ENCODE measurements at places on chromosomes 16 and 17.

- no peak for DNase-seq
Measured at GRCh38 chr17:6134721-6135120, 64.5 kb downstream of the WSCD1 start.

DNA sequence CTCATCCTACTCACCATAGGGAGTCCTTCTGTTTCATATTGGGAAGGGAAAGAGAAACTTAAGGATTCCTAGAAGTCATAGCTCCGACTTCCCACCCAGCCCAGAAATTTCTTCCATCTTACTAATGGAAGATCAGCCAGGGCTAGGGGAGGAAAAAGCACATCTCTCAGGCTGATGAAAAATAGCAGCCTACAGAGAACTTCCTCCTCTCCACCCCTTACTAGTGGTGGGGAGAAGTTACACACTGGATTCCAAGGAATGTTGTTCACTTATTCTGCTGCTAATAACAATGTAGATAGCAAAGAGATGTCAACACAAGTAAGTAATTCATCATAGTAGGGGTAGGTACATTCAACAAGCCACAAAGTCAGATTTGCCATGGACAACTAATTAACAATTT is 94.4 kb downstream of the SPACA3 start:
- no peak for DNase-seq

GRCh38 chr17:46182961-46183360 is 10.3 kb downstream of the KANSL1 start:
- DNase-seq, result no peak

- DNase-seq, result no peak
Measured at GRCh38 chr17:29042026-29042678, 789 bp upstream of the PIPOX start.

DNA sequence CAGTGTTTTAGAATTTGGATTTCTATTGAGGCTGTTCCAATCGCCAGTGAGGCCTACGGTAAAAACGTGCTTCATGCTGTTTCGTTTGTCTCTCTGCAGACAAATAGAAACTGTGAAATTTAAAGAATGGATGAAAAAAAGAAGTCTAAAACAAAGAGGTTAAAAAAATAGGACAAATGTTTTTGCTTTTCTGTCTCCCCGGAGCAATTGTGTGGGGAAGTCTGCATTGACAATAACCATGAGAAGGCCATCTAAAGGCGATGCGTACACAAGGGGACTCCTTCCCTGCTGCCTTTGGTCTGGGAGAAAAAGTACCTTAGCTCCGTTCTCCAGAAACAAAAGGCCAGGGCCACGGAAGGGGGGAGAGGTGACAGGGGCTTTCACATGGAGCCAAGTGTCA is 4.6 kb upstream of the ZFHX3 start:
- no peak for DNase-seq

GRCh38 chr16:11249233-11250061 is 6.6 kb downstream of the SOCS1 start:
- DNase-seq, result no peak

- DNase-seq, result no peak
Measured at GRCh38 chr16:2154533-2155090, 970 bp upstream of the TRAF7 start.

DNA sequence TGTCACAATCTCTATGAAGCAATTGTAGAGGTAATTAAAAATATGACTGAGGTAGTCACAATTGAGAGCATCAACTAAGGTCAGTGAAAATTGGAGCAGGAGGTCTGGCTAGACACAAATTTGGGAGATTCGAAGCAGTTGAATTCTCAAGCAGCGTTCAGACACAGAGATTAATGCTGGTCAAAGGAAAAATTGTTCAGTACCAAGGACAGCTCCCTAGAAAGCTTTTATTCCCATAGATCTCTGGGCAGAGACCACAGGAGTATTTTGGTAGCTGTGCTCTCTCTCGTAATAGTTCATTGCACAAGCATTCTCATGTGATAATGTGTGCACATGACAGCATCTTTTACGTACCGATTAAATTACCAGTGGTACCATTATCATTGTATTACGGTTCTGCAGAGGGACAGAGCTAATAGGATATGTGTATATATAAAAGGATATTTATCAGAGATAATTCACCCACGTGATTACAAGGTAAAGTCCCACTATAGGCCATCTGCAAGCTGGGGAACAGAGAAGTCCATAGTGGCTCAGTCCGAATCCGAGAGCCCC is 387.5 kb upstream of the HSBP1 start:
- no peak for DNase-seq

GRCh38 chr16:88558457-88559442 is 11.5 kb upstream of the ZC3H18 start:
- DNase-seq, result no peak

DNA sequence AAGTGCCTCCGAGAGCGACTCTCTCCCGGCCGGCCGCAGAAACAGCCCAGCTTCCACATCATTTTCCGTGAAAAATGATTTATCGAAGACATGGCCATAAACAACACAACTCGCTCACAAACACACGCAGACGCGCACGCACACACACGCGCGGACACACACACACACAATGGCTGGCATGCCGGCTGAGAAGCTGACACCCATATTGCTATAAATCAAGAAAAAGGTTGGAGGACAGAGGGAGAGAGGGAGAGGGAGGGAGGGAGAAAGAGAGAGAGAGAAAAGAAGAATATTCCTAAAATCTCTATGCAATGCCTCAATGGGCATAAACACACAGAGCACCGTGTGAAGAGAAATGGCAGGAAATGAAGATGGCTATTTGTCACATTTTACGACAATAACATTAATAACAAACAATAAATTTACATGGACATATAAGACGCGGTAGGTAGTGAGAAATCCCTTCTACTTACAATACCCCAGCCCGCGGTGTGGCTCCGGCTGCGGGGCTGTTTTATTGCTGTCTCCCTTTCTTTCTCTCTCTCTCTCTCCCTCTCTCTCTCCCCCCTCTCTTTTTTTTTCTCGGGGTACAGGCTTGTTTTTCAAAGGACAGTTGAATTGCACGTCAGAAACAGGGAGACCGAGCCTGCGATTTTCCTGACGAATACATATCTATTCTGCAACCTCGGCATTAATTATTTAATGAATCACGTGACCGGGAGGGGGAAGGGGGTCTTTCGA is 9.5 kb downstream of the HOXB4 start:
- no peak for DNase-seq

GRCh38 chr16:1078579-1079021 is 6.1 kb downstream of the SSTR5 start:
- no peak for DNase-seq

DNA sequence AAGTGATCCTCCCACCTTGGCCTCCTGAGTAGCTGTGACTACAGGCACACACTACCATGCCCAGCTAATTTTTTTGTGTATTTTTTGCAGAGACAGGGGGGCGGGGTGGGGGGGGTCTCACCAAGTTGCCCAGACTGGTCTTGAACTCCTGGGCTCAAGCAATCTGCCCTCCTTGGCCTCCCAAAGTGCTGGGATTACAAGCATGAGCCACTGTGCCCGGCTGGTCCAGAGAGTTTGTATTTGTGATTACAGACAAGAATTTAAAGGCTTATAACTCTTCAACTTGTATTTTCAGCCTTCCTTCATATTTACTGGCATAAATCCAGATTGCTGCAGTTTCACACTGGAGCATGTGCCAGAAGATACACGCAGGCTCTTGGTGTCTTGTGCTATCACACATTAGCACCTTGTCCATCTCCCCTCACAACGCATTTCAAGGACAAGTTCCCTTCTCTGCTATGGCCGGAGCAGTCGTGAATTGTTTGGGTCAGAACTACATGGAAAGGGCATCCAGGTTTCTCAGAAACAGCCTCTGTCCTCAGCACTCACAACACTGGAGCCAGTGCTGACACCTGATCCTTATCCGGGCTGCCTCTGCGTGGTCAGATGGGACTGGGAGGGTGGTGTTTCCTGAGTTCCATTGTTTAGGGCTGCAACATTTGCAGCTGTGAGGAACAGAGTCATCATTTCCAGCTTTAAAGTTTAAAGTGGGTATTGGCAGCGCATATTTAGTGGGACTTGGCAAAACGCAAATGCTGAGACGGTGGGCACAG is 28.1 kb downstream of the WSCD1 start:
- DNase-seq, result no peak

DNA sequence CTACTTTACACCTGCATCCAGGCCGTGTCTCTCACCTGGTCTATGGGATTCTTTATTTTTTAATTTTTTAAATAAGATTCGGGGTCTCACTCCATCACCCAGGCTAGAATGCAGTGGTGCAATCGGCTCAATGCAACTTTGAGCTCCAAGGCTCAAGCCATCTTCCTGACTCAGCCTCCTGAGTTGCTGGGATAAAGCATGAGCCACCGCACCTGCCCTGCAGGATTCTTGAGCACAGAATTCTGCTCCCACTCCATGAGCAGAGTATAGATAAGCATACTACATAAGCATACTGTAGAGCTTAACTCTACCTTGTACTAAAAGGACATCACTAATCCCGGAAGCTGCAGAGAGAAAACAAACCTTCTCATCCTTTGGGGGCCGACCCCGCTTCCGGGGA is 15.5 kb downstream of the GLYR1 start:
- no peak for DNase-seq

- DNase-seq, result no peak
Measured at GRCh38 chr16:71185347-71185746, 45.2 kb downstream of the HYDIN start.

GRCh38 chr16:63938661-63939060 is 1183.2 kb downstream of the CDH11 start:
- no peak for DNase-seq

DNA sequence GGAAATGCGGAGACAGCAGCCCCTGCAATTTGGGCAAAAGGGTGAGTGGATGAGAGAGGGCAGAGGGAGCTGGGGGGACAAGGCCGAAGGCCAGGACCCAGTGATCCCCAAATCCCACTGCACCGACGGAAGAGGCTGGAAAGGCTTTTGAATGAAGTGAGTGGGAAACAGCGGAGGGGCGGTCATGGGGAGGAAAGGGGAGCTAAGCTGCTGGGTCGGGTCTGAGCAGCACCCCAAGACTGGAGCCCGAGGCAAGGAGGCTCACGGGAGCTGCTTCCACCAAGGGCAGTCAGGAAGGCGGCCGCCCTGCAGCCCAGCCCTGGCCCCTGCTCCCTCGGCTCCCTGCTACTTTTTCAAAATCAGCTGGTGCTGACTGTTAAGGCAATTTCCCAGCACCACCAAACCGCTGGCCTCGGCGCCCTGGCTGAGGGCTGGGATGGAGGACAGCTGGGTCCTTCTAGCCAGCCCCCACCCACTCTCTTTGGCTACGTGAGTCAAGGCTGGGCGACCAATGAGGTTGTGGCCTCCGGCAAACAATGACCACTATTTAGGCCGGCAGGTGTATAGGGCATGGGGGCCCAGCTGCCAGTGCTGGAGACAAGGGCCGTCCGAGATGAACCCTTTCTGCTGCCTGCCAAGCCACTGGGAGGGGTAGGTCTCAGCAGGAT is 507 bp downstream of the SERPINF1 start:
- no peak for DNase-seq

- no peak for DNase-seq
Measured at GRCh38 chr16:54216688-54217087, 69.9 kb downstream of the IRX3 start.

DNA sequence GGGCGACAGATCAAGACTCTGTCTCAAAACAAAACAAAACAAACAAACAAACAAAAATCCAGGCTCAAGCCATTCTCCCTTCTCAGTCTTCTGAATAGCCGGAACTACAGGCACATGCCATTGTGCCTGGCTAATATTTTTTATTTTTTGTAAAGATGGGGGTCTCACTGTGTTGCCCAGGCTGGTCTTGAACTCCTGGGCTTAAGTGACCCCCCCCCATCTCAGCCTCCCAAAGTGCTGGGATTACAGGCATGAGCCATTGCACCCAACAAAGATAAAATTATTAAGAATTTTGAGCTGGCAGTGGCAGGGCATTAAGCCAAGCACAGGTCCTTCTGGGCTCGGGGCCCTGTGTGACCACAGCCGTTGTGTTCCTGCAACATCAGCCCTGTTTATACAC is 69.9 kb upstream of the CBX4 start:
- no peak for DNase-seq

DNA sequence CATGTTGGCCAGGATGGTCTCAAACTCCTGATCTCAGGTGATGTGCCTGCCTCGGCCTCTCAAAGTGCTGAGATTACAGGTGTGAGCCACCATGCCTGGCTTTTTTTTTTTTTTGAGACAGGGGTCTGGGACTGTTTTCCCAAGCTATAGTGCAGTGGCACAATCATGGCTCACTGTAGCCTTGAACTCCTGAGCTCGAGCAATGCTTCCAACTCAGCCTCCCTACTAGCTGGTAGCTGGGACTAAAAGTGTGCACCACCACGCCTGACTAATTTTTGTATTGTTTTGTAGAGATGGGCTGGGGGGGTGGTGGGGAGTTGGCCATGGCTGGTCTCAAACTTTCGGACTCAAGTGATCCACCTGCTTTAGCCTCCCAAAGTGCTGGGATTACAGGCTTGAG is 36.1 kb upstream of the USP7 start:
- DNase-seq, result no peak

GRCh38 chr16:56348168-56349085 is 76.9 kb downstream of the AMFR start:
- DNase-seq, result no peak

- no peak for DNase-seq
Measured at GRCh38 chr16:82936941-82937551, 310.3 kb downstream of the CDH13 start.

- DNase-seq, result no peak
Measured at GRCh38 chr16:51388516-51388951, 237.5 kb upstream of the SALL1 start.

DNA sequence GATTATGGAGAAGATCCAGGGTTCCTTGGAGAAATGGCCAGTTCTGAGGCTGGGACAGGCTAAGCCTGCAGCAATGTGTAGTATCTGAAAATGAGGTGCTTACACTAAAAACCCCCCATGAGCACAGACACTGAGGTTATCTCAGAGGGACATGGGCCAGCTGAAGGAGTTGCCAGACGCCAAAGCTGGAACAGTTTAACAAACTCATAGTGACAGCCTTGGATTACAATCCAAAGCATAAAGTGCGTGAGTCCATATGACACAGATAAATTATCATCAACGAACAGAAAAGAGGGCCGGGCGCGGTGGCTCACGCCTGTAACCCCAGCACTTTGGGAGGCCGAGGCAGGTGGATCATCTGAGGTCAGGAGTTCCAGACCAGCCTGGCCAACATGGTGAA is 11.2 kb upstream of the CAPN15 start:
- no peak for DNase-seq

DNA sequence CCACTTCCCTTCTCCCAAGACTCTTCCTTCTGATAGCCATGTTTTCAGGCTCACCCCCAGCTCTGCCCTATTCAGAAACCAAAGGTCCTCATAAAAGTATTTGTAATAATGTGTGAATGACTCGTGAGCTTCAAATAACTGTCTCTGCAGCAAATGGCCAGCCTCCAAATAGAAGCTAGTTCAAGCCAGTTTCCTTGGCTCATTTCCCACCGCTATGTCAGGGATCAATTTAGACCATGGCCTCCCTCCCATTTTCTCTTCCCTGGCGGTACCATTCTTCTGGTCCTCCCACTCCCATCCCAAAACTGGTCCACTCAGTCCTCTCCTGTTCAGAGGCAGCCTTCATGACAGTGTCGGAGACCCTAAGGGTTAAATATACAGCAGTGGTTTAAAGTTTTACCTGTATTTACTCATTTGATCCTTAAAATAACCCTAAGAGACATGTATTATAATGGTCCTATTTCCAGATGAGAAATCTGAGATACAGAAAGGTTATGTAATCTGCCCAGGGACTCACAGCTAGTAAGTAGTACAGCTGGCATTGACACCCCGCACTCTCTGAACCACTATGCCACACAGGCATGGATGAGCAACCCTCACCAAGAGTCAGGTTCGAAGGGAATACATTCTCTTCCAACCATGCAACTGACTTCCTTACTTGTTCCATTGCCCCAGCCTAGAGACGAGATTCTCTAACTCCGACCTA is 42.9 kb downstream of the GAS7 start:
- no peak for DNase-seq

Measured in stimulated activated CD4-positive, alpha-beta T cell treated with anti-CD3 and anti-CD28 coated beads, Interleukin-4, amount 100 ng/mL, for 48 hours (primary cell).